ENCODE measurements at places on chromosomes 2 and 18.

DNA sequence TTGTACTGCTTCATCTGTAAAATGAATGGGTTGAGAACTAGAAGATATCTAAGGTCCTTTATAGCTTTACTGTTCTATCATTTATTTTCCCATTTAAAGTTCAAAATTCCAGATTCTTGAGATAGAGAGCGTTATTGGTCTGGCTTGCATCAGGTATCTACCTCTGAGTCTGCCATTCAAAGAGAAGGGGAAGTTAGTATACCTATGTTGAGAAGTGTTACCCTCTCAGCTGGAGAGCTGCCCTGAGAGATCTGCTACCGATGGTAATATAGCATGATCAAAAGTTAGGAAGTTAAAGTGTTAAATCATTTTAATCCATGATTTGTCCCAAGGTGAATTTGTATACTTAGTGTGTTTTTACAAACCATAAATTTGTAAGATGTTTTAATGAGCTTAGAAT, 7.4 kb downstream of the EPC2 start:
- DNase-seq, result no peak

DNA sequence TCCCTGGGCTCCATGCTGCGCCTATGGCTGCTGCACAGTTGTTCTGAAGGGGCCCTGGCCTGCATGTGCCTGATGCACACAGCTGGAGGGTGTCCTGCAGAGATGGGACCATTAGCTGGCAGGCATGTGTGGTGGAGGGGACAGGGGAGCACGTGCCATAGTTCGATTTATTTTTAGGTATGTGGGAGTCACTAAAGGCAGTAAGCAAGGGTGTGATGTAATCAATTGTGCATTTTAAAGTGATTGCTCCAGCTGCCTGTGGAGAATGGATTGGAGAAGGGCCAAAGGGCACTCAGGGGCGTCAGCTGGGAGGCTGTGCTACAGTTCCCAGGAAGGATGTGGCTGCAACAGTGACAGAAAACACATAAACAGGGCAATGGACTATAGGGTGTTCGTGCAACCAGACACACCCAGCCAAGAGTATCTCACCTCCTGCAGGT, 205.1 kb downstream of the ARL4C start:
- DNase-seq, result no peak

DNA sequence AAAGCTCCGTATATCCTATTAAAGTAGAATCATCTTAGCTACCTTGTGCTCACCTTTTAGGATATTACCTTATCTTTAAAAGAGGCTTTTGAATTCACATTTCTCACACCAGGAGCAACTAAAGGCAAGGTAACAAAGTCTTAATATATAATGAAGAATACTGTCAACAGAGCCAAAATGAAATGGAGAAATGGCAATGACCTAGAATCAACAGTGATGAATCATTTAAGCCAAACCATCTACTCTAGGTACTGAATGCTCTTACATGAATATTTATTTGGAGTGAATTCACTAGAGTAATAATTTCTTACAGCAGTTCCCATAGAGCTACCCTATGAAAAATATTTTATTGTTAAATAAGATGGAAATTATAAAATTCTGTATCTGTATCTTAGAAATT, 421.0 kb downstream of the RND3 start:
- DNase-seq, result no peak

DNA sequence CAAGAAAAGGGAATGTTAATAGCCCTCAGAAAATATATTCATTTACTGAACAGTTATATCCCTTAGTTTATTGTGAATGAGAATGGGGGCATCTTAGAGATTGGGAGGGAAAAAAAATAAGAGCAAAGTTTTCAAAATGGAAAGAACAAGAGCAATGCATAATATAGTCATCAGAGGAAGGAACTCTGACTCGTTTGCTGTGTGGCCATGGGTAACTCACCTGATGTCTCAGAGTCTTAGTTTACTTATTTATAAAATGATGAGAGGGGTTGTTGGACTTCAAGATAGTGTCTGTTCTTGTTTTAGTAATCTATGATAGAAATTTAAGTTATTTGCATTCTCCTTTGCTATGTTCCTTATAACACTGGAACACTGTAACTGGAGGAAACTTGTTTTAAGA, 70.7 kb downstream of the EML4 start:
- DNase-seq, result no peak
